Upper lobe of right lung (tissue), 1 donor: ENCODE measurements at places on chromosomes 4 and X.

GRCh38 chr4:38150766-38151165 is 190.6 kb downstream of the PTTG2 start:
- H3K27me3 ChIP-seq = no peaks in the 10 kb centered on the region
- peaks cover 24% of the 10 kb centered on the region for H3K4me1 ChIP-seq
- H3K27ac ChIP-seq = no peak overlapping the region
- no peak for DNase-seq
- no peaks in the 10 kb centered on the region for H3K36me3 ChIP-seq

GRCh38 chr4:96916711-96917110 is 1076.8 kb downstream of the PDHA2 start:
- no peaks in the 10 kb centered on the region for H3K27me3 ChIP-seq
- no peak overlapping the region for H3K27ac ChIP-seq
- no peaks in the 10 kb centered on the region for H3K36me3 ChIP-seq
- H3K4me1 ChIP-seq = no peaks in the 10 kb centered on the region
- no peak for DNase-seq

DNA sequence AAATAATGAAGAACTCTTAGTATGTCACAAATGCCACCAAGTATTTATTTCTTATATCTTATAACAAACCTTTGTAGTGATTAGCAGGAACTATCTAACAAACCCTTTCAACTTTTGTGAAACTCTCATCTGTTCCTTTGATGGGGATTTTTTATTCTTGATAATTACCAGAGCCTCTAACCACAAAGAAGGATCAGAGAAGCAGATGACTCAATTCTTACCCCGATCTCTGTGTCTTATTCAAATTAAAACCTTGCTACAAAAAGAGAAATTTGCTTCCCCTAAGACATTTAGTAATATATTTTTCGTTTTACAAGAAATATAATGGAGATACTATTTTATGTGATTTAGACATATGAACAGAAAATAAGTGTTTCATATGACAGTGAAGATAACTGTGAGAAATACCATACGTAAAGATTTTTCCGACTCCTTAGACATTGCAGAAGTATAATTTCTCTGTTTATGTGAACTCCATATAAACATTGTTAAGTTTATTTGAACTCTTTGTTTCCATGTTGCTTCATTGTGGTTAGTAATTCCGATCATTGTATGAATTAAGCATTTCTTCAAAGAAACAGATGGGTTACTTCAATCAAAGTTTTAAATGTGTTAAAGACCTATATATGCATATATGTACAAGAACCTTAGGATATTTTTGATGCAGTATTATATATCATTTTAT is 205.4 kb downstream of the CFAP299 start:
- no peak overlapping the region for H3K4me3 ChIP-seq
- no peaks in the 10 kb centered on the region for H3K4me1 ChIP-seq
- no peak for DNase-seq
- no peaks in the 10 kb centered on the region for H3K36me3 ChIP-seq

DNA sequence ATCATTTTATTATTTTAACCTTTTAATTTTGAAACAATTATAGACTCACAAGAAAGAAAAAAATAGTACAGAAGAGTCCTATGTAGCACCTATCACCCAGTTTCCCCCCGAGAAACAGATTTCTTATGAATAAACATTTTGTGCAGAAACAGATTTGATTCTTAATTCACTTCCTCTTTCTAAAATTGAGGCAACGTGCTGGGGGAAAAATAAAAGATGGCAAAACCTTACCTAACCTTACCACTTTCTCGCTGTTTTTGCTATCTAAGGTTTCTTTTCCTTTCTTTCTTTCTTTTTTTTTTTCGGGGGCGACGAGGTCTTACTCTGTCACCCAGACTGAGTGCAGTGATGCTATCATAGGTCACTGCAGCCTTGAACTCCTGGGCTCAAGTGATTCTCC is 4.3 kb upstream of the CLNK start:
- DNase-seq = no peak
- H3K4me1 ChIP-seq = no peaks in the 10 kb centered on the region
- no peak overlapping the region for H3K27ac ChIP-seq

DNA sequence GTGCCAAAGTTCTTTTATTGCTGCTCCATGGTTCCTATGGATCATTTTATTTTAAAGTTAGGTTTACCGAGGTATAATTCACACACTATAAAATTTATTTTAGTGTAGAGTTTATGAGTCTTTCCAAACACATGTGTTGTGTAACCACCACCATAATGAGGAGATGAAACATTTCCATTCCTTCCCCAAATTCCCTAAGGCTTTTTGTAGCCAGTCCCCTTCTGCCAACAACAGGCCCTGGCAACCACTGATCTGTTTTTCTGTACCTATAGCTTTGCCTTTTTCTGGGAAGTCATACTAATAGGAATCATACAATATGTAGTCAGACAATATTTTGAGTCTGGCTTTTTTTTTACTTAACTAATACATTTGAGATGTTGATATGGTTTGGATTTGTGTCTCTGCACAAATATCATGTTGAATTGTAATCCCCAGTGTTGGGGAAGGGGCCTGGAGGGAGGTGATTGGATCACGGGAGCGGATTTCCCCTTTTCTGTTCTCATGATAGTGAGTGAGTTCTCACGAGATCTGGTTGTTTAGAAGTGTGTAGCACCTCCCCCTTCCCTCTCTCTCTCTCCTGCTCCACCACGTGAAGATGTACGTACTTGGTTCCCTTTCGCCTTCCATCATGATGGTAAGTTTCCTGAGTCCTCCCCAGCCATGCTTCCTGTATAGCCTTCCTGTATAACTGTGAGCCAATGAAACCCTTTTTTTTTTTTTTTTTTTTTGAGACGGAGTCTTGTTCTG is 59.6 kb upstream of the DHX15 start:
- no peaks in the 10 kb centered on the region for H3K27me3 ChIP-seq
- H3K36me3 ChIP-seq = no peaks in the 10 kb centered on the region
- DNase-seq = no peak

- no peak overlapping the region for H3K27ac ChIP-seq
- no peak for DNase-seq
- peaks cover 14% of the 10 kb centered on the region for H3K36me3 ChIP-seq
- peaks cover 15% of the 10 kb centered on the region for H3K4me1 ChIP-seq
- no peak overlapping the region for H3K4me3 ChIP-seq
Observed at GRCh38 chr4:105923497-105924238, 28.4 kb downstream of the NPNT start.

DNA sequence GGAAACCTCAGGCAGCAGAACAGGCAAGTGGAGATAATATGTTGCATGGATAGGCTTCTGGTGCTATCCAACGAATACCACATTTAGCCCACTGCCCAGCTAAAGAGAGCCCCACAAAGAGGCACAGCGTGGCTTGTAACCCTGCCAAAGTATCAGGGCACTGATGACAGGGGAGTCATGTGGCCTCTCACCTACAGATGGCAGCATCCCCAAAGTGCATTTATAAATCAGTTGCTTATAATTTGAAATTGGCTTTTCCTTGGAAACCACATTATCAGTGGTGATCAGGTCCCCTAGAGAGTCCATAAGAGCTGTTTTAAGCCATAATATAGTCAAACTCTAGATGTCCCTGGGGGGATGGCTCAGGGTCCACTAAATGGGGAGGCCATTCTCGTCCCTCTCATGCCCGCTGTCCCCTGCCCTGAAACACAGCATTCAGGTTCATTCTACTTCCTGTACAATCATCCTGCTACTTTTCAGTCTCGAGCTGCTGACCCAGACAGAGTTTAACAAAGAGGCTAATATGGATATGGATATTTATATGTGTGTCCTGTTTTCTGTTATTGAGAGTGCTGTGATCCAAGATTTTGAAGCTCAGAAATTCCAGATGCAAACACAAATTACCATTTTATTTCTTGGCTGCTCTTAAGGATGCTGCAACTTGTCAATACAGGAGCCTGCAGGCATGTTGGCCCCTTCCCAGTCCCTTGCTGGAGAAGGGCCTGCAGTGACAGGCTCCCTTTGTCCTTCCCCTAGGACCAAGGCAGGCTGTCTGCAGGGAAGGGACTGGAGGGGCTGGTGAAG is 28.5 kb downstream of the SRPX start:
- no peak overlapping the region for H3K27ac ChIP-seq
- no peaks in the 10 kb centered on the region for H3K36me3 ChIP-seq
- no peaks in the 10 kb centered on the region for H3K4me1 ChIP-seq
- no peaks in the 10 kb centered on the region for H3K27me3 ChIP-seq

DNA sequence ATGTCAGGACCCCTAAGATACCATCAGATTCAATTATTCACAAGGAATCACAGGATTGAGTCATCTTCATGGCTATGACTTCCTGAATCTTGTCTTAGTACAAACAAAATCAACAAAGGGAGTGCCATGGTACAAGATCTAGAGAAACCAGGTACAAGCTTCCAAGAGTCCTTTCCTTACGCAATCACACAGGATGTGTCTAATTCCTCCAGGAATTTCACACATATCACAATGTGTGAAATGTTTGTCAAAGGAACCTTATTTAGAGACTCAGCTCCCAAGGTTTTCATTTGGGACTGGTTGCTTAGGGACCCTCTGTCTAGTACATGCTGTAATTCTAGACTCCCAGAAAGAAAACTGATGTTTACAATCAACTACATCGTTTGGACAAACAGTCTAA is 83.0 kb downstream of the MAB21L2 start:
- no peaks in the 10 kb centered on the region for H3K27me3 ChIP-seq
- no peak overlapping the region for H3K27ac ChIP-seq
- no peaks in the 10 kb centered on the region for H3K4me1 ChIP-seq
- H3K36me3 ChIP-seq = no peaks in the 10 kb centered on the region

- no peak for DNase-seq
- H3K27me3 ChIP-seq = no peaks in the 10 kb centered on the region
- H3K36me3 ChIP-seq = no peaks in the 10 kb centered on the region
- H3K4me1 ChIP-seq = no peaks in the 10 kb centered on the region
- H3K27ac ChIP-seq = no peak overlapping the region
Observed at GRCh38 chrX:68936608-68937007, 107.8 kb downstream of the EFNB1 start.

- no peaks in the 10 kb centered on the region for H3K36me3 ChIP-seq
- peaks cover 7% of the 10 kb centered on the region for H3K4me1 ChIP-seq
- no peak for DNase-seq
- no peak overlapping the region for H3K4me3 ChIP-seq
Observed at GRCh38 chrX:118536204-118536603, 40.6 kb downstream of the DOCK11 start.

- H3K27ac ChIP-seq = no peak overlapping the region
- no peak for DNase-seq
- H3K4me3 ChIP-seq = no peak overlapping the region
- no peaks in the 10 kb centered on the region for H3K36me3 ChIP-seq
Observed at GRCh38 chr4:3660086-3660927, 105.9 kb upstream of the ADRA2C start.

DNA sequence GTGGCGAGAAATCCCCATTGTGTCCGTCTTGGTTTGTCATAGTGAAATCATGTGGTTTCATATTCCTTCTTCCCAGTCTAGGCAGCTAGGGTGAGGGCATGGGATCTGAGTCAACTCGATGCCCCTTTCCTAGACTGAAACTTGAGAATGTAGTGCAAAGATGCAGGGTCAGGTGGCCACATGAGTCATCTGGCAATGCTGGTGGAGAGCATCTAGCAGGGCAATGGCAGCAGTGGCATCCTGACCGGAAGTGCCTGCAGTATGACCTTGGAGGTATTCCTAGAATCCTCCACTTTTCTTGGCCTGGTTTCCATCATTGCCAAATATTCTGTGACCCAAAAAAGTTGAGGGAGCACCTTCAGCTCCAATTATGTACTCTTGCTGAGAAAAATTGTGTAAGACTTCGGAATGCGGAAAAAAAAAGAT is 39.1 kb upstream of the TMEM184C start:
- H3K4me3 ChIP-seq = no peak overlapping the region
- no peak for DNase-seq
- H3K36me3 ChIP-seq = no peaks in the 10 kb centered on the region
- no peaks in the 10 kb centered on the region for H3K4me1 ChIP-seq
- no peaks in the 10 kb centered on the region for H3K27me3 ChIP-seq
- no peak overlapping the region for H3K27ac ChIP-seq

GRCh38 chr4:138833974-138834373 is 181.6 kb upstream of the NOCT start:
- no peak for DNase-seq
- no peak overlapping the region for H3K4me3 ChIP-seq
- H3K4me1 ChIP-seq = no peaks in the 10 kb centered on the region
- no peaks in the 10 kb centered on the region for H3K27me3 ChIP-seq
- no peak overlapping the region for H3K27ac ChIP-seq

- no peaks in the 10 kb centered on the region for H3K4me1 ChIP-seq
- no peak for DNase-seq
- no peaks in the 10 kb centered on the region for H3K27me3 ChIP-seq
- no peak overlapping the region for H3K27ac ChIP-seq
- H3K4me3 ChIP-seq = no peak overlapping the region
Observed at GRCh38 chr4:66014146-66014765, 344.0 kb upstream of the EPHA5 start.

DNA sequence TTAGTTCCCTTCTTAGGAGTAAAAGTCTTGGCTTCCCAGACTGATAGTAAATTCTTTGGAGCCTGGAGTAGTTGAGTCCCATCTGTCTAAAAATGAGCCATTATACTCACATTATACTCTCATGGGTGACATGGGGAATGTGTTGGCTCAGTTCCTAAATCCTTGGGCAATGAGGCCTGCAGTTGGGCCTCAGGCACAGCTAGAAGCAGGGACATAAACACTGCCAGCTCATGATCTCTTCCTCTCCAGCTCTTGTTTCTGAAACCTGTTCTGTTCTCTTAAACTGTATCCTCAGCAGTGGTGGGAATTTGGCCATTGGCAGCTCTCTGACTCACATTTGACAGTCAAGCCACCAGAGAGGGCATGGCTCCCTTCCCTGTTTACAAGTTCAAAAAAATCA is 212.5 kb downstream of the SPATA18 start:
- H3K36me3 ChIP-seq = no peaks in the 10 kb centered on the region
- H3K27me3 ChIP-seq = no peaks in the 10 kb centered on the region
- H3K27ac ChIP-seq = no peak overlapping the region
